ENCODE measurements at places on chromosomes 1 and 21.

GRCh38 chr1:33420870-33421775 lies 9.8 kb downstream of the PHC2 start:
- DNase-seq = no peak

- peak; percentile 68 for DNase-seq
These were observed 927 bp downstream of the WNT9A start for GRCh38 chr1:227946624-227947385.

DNA sequence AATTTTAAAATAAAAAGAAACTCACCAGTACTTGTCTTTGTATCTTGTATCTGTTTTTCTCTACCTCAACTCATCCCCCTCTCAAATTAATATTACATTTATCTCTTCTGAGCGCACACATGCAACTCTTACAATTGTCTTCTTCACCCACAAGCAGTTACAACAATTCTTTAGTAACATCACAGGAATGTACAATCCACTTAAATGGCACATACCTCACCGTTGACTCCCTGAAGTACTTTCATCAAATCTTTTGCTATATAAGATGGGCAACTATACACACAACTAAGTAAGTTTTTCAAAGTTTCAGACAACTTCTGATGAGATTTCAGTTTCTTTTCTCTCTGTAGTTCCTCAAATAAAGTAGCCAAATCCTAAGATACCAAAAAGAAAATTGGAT lies 28.3 kb downstream of the HEATR1 start:
- DNase-seq = no peak

DNA sequence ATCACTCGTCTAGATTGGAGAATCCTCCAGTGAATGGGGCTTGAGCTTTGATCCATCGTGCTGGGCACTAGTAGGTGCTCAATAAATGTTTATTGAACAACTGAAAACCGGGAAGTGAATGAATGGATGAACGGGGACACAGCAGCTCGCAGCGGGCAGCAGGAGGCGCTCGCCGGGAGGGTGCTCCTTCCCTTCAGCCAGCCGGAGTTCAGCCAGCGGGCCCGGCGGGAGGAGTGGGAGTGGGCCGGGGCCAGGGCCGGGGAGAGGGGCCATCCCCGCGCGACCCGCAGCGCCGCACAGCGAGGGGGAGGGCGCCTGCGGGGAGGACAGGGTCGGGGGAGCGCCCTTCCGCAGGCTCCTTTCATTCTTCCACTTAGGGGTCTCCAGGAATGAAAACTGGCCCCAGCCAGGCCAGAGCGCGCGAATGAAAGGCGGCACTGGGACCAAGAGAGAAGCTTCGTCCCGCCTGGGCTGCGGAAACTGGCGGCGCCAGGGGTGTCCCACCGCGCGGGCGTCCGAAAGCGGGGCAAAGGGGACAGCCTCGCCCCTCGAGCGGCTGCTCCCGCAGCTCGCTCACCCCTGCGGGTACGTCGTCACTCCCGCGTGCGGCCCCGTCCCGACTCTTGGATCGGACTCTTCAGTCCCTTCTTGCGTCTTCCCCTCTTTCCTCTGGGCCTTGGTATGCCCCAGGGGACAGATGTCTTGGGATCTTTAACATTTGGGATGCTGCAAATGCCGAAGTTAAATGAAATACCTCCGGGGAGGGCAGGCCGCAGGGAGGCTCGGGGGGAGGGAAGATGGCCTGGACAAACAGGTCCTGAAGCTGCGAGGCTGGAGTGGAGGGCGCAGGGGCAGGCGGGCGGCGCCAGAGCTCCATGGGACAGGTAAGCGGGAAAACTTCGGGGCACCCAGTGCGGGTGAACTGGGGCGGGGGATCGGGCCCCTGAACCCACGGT lies 3.6 kb upstream of the INAVA start:
- no peak for DNase-seq

DNA sequence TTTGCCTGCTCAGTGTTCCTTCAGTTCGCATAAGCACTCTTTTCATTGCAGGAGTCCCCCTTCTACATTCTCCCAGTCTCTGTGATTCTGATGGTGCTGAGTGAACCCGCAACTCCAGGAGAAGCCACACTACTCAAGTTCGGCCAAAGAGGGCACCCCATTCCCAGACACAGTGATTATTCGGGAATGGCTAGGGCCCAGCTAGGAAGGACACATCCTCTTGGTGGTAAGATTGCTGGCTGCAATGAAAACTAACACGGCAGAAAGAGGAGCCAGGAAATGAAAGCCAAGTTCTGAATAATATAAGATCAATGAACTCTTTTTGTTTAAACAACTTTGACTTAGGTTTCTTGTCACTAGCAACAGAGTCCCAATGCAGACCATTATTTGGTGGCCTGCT lies 14.9 kb downstream of the CREG1 start:
- no peak for DNase-seq

DNA sequence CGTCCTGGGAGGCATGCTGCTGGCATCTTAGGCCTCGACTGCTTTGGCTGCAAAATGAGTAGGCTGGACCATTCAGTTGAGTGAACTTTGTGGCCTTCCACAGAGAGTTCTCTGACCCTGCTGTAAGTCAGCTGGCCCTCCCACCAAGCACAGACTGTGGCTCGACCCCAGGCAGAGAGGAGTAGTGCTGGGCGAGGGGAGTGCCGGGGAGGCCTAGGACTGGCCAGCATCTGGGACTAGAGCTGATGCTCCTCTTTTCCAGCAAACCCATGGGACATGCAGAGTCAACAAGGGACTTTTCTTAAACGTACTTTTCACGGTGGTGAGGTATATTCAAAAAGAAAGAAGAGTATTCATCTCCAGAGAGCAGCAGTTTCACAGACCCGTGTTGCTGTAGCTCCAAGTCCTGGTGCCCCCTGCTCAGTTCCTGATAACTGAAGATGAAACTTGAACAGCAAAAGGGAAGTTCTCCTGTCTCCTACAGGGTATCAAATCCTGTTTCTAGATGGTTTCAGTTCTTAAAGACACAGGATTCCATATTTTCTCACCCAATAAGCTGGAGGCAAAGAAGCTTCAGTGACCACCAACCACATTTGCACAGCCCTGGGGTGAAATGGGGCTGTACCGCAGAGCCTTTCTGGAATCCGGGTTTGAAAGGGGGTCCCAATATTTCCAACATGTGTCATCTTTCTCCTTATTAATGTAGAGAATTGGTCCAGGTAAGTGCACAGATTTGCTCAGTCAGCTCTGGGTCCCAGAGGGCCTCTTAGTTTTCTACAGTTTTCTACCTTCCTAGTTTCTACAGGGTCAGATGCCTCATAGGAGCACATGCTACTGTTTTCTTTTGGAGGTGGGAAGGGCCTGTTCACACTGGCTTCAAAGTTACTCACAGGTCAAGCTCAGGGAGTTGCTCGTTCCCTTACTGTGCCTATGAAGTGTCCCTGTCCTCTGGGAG lies 20.9 kb downstream of the BATF3 start:
- DNase-seq = no peak

- DNase-seq = no peak
These were observed 21.9 kb upstream of the PKN2 start for GRCh38 chr1:88661951-88662699.

DNA sequence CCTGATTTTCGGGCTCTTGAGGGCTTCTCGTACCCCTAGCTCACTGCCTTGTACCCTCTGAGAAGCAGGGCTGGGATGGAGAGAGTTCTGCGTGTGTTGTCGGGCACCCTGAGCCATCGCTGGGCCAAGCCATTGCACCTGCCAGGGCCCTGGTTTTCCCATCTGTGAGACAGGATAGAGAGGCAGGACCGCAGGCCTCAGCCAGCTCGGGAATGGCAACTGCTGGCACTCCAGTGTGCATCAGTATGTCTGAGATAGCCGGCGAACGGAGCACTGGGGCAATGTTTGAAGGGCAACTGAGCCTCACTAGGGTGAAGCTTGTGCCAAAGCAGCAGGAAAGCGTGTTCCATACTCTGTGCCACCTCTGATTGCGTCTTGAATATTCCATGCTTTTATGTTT lies 66.9 kb downstream of the TENT5C start:
- no peak for DNase-seq

DNA sequence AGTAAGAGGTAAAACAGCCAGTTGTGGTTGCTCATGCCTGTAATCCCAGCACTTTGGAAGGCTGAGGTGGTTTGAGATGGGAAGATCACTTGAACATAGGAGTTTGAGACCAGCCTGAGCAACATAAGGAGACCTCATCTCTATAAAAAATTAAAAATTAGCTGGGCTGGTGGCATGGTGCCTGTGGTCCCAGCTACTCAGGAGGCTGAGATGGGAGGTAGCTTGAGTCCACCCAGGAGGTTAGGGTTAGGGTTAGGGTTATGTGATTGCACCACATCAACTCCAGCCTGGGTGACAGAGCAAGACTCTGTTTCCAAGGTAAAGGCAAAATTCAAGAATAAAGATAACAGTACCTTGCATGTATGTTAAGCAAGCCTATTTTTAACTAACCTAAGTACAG lies 3.5 kb downstream of the SAMSN1 start:
- DNase-seq = no peak

GRCh38 chr1:201741763-201742342 lies 87.1 kb upstream of the IPO9 start:
- no peak for DNase-seq

- no peak for DNase-seq
These were observed 200.5 kb downstream of the TYW3 start for GRCh38 chr1:74933500-74933899.

- DNase-seq = no peak
These were observed 41.5 kb upstream of the COL6A1 start for GRCh38 chr21:45940091-45940490.

DNA sequence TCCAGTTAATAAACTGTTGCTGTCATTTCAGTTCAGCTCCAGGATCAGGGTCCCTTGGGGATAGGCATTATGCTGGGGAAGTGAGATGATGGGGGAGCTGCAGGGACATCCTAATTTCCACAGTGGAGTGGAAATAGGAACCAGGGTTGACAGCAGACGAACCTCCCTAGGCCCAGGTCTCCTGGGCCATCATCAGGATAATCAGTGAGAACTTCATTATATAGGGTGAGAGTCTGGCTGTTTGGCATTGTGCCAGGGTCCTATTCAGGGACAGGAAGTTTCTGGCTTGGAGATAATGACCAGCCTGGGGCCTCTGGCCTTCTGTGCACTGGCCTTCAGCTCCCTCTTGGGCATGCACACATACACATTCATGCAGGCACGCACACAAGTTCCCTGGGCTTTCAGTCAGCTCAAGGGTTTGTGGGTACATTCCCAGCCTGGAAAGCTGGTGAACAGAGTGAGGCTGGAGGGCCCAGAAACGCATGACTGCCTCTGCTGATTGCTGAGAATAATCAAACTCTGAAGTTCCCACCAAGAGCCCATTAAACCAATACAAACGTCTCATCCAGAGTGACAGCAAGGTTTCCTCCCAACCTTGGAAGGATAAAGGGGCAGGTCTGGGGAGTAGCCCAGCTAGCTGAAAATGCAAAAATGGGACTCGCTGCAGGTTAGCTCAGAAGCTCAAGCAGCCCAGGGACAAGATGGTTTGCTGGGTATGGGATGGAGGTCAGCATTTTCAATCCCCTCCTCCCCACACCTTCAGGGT lies 13.9 kb upstream of the LRIG2 start:
- no peak for DNase-seq

- DNase-seq = no peak
These were observed 11.6 kb upstream of the NCMAP start for GRCh38 chr1:24544239-24544638.

GRCh38 chr1:7420098-7420445 lies 351.0 kb upstream of the VAMP3 start:
- no peak for DNase-seq

- peak; percentile 36 for DNase-seq
These were observed 64.0 kb upstream of the ZNF281 start for GRCh38 chr1:200473698-200474371.

- no peak for DNase-seq
These were observed 4.1 kb downstream of the PDC start for GRCh38 chr1:186456729-186457255.
